BJ (cell line): ENCODE measurements at places on chromosomes 7 and 10.

- no peak for DNase-seq
These were observed 87.9 kb upstream of the PTER start for GRCh38 chr10:16348891-16349290.

DNA sequence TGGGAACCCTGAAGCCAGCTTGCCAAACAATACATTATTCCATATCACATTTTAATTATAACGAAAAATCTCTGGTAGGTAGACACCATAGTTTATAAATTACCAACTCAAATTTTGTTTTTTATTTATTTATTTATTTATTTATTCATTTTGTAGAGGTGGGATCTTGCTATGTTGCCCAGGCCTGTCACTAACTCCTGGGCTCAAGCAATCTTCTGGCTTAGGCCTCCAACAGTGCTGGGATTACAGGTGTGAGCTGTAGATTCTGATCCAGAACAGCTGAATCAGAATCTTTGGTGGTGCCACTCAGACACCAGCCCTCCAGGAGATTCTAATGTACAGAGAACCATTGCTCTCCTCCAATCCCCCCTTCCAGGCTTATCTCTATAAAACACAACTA, 1.7 kb downstream of the PON2 start:
- DNase-seq = no peak

DNA sequence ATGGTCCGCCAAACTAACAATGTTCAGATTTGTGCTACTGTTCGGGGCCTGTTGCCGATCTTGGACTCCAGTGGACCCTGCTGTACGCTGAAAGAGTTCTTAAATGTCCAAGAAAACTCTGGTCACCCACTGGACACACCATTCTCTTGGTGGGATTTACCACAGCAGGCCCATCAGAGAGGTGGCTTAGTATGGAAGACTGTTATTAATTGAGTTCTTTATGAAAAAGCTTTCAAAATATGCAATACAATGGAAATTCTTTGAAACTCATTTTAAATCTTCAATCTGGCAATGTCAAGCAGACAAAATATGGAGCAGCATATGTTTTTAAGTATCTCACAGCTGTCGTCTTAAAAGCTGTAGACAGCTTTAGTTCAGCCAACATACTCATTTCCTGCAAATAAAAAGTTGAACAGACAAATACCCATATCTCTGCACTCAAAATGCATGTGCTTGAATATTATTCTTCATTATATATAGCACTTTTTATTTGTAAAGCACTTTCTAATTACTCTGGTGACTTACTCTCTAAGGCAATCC, 37.4 kb upstream of the GRM8 start:
- no peak for DNase-seq

DNA sequence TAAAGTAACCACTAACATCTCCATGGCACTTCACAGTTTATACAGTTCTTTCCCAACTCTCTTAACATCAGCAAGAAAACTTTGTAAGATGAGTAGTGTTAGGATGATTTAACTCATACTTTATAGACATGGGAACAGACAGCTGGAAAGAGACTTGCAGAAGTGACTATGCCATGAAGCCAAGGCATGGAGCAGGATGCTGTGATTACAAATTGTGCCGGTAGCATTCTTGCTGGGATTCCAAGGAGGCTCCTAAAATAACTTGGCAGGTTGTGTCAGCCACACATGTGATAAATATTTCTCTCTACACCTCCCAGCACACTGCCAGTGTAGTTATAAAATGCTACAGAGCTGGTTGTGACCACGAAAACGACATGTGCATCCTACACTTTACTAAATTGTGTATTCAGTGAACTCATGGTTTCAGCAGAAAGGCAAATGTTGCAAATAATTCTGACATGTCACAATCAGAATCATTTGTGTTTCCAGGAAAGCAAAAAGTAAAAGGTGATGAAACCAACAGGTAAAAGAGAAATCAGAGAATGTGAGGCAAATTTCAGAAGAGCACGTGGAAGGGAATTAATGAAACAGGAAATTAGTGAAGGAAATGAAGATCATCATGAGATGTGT, 5.6 kb upstream of the CYP3A4 start:
- no peak for DNase-seq

- no peak for DNase-seq
These were observed 59.1 kb downstream of the FRMD4A start for GRCh38 chr10:14271621-14272020.

- DNase-seq = no peak
These were observed 152.9 kb upstream of the ZNF32 start for GRCh38 chr10:43801626-43802025.

GRCh38 chr10:13390604-13391522, 42.8 kb upstream of the SEPHS1 start:
- DNase-seq = no peak

GRCh38 chr10:71424496-71425194, 27.9 kb downstream of the CDH23 start:
- no peak for DNase-seq

DNA sequence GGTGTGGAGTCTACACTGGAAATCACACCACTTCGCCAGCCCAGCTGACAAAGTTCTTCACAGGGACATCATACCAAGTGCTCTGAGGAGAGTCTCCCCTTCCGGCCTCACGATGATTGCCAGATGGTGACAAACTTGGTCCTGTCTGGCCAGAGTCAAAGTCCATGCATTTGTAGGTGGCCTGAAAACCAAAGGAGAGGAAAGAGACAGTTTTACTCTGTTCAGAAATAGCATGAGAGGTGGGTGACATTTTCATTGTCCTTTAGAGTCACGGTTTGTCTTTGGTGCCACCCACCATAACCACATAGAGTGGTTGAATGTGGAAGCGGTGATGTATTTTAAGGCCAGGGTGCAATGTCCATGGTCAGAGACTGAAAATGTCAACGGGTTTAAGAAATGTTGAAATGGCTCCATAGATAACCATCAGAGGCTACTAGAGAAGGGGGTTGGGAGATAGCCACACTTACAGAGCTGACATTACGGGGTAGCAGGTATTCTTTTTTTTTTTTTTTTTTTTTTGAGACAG, 33.0 kb downstream of the BTBD16 start:
- DNase-seq = no peak

- no peak for DNase-seq
These were observed 361.6 kb upstream of the FZD8 start for GRCh38 chr10:36003688-36004087.

DNA sequence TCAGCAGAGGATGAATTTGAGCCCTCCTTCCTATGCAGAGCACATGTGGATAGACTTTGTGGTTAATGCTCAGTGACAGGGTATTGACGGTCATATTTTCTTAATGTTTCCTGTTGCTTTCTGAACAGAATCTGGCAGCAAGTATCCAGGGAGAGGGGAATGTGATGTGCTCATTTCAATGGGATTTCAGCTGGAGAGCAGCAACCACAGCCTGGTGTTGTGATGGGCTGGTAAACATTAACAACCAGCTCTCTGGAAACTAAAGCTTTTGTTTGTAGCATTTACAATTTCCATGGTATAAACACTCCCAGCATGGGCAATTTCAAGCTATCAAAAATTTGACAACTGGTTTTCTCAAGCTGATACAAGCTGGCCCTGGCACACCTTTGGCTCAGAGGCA, 215.9 kb downstream of the SH2D4B start:
- DNase-seq = no peak

GRCh38 chr7:135454060-135454459, 55.8 kb downstream of the CNOT4 start:
- DNase-seq = no peak

DNA sequence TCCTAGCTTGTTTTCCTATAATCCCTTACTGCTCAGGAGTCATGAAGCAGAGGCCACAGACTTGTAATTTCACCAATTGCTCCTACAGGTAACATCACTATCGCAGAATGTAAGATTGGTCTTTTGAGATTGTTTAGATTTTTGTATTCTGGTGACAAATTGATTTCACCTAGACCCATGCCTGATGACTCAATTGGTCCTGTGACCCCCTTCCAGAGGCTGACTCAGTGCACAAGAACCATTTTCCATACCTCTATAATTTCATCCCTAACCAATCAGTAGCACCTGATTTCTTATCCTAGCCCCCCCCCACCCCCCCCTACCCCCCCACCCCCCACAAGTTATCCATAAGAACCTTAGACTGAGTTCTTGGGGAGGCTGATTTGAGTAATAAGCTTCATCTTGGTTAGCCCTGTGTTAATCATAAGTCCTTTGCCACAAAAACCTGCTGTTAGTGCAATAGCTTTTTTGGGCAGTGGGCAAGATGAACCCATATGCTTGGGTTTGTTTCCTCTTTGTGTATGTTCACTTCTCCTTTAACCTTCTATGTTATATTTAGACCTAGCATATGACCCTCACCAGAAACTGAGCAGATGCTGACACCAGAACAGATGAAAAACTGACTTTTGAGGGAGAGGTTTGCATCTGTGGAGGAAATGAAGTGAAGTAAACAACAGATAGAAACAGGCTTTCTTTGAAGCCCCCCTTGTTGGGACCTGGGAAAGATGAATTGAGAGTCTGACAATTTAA, 187.1 kb downstream of the KIF20B start:
- no peak for DNase-seq

GRCh38 chr10:114163062-114163461, 10.9 kb downstream of the CCDC186 start:
- no peak for DNase-seq

GRCh38 chr10:133353202-133353959, 4.4 kb downstream of the FUOM start:
- DNase-seq = no peak

DNA sequence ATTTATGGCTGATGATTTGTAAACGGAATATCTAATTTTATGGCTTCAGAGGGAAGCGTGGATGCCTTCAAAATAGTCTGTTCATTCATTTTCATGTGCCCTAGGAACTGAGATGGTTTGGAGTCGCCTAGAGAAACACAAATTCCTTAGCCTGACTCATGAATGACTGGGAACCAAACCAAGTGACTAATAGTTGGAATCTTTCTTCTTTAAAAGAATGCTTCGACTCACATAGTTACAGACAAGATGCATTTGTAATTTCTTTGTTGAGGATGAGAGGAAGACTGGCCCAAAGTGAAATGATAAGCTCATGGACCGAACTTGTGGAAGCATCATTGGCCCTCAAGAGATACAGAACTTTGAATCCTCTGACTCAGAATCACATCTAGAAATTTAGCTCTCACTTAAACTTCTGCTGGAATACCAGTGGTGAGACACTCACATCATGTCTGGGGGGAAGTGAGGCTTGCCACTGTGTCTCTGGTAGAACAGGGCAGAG, 1107.2 kb downstream of the NRG3 start:
- peak; percentile 98 for DNase-seq

DNA sequence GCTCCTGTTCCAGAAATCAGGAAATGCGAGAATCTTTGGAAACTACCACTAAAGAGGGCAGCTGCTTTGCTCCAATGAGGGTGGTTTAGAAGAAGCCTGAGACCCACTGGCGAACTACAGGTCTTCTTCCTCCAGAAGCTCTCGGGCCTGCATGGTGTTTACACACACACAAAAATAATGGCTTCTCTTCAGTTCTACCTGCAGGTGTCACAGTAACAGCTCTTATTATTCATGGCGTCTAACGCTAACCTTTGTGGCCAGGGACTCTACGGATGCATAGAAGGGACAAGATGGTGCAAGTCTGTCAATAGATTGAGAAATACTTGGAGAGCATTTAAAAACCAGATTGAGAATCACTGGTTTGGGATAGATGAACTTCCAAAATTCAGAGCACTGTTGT, 22.4 kb downstream of the GPR141 start:
- no peak for DNase-seq

DNA sequence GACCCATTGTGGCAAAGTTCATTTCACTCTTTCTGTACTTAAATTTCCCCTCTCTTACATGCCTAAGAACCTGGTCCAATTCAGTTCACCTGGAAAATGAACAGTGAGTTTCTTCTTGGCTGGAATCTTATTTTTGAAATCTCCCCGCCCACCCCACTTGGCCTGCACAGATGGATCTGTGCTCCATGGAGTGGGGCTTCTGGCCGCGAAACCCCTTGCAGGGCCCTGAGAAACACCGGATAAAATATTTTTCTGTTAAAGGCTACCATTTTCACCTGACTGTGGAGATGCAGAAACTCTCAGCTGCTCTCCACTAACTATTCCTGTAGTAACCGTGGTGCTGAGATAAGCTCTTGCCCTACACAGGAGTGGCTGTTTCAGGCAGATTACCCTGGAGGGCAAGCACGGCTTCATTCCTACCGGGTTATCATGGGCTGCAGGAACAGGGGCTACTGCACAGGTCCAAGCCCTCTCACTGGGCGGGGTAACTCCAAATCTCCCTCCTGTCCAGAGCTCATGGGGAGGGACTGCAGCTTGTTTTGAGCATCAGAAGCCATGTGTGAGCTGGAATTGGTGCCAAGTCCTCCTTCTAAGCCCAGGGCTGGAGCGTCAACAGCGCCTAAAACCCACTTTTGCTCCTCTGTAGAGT, 118.9 kb downstream of the PRPF18 start:
- DNase-seq = no peak

GRCh38 chr10:22445495-22445894, 100.2 kb downstream of the SPAG6 start:
- no peak for DNase-seq

DNA sequence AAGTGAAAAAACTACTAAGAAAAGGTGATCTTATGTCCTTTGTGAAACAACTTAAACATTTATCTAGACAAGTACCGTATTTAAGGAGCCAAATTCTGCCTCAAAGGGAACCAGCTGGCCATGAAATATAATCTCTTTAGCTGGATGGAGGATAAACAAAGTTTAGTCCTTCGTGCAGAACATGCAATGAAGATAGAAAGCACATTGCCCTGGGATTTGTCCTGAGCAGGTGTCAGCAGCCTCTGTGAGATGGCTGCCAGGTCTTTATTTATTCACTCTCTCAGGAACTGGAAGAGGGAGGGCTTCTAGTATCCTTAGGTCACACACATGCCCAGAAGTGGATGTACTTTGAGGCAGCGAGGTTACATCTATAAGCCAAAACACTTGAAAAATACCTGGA, 57.4 kb upstream of the CASD1 start:
- DNase-seq = no peak
